ENCODE measurements at places on chromosomes 6 and 20. TPM values are rescaled to one million over a fixed set of nuclear protein-coding genes. Genes with fewer than 3 reads are reported as not detected.

The RNF8 gene
- total RNA-seq = 12.7 TPM

The DCDC2 gene
- not detected for total RNA-seq

The PARD6B gene
- 3.3 TPM for total RNA-seq

The TUBB2B gene
- 13.7 TPM for total RNA-seq

The L3MBTL1 gene
- total RNA-seq = 17.7 TPM

The GPX6 gene
- not detected for total RNA-seq

The APOBEC2 gene
- not detected for total RNA-seq

The CRISP2 gene
- not detected for total RNA-seq

The HFE gene
- total RNA-seq = 10.5 TPM

The HIVEP1 gene
- total RNA-seq = 23.9 TPM

The PRSS16 gene
- not detected for total RNA-seq
